Progenitor cell of endocrine pancreas (in vitro differentiated cells): ENCODE measurements at places on chromosomes 2 and 18. TPM values are rescaled to one million over a fixed set of nuclear protein-coding genes. Genes with fewer than 3 reads are reported as not detected.

DNA sequence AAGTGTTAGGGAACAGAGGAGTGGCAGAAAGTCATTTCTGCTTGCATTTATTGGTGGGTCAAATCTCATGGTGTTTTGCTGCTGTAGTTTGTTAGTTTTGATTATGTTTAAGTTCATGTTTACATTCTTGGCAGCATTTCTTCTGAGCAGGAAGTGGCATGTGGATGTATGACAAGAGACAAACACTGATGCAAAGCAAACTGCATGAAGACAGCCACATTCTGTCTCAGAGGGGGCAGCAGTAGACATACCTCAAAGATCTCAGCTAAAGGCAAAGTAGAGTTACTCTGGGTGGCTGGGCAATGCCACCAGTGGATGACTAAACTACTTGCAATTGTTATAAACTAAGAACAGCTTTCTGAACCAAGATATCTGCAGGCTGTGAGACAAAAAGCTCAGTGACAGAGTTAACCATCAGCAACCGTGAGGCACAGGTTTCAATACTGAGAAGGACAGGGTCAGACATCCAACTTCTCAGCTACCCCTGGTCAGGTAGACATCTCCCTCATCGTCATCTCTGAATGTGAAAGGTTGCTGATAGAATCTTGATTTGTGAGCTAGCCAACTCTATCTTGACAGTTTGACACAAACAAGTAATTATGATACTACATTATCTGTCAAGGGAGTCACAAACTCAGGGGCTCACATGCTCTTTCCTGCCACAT lies 16.4 kb downstream of the GALNT3 start:
- no peak overlapping the region for H3K4me3 ChIP-seq
- H3K27ac ChIP-seq, result no peak overlapping the region
- H3K27me3 ChIP-seq, result no peaks in the 10 kb centered on the region
- peaks cover 22% of the 10 kb centered on the region for H3K36me3 ChIP-seq
- DNase-seq, result no peak

GRCh38 chr2:13252615-13253014 lies 535.9 kb downstream of the TRIB2 start:
- DNase-seq, result no peak
- H3K27ac ChIP-seq, result no peak overlapping the region
- H3K4me3 ChIP-seq, result no peak overlapping the region
- no peaks in the 10 kb centered on the region for H3K36me3 ChIP-seq

GRCh38 chr18:70418546-70419311 lies 129.9 kb downstream of the SOCS6 start:
- H3K4me1 ChIP-seq, result peaks cover 26% of the 10 kb centered on the region
- H3K27ac ChIP-seq, result peak overlapping the region; percentile 83
- no peak for DNase-seq
- peaks cover 3% of the 10 kb centered on the region for H3K27me3 ChIP-seq
- H3K4me3 ChIP-seq, result no peak overlapping the region

- no peak overlapping the region for H3K27ac ChIP-seq
- no peaks in the 10 kb centered on the region for H3K36me3 ChIP-seq
- H3K4me3 ChIP-seq, result no peak overlapping the region
- H3K27me3 ChIP-seq, result peaks cover 30% of the 10 kb centered on the region
Observed at GRCh38 chr2:119741868-119742267, 17.9 kb upstream of the PTPN4 start.

DNA sequence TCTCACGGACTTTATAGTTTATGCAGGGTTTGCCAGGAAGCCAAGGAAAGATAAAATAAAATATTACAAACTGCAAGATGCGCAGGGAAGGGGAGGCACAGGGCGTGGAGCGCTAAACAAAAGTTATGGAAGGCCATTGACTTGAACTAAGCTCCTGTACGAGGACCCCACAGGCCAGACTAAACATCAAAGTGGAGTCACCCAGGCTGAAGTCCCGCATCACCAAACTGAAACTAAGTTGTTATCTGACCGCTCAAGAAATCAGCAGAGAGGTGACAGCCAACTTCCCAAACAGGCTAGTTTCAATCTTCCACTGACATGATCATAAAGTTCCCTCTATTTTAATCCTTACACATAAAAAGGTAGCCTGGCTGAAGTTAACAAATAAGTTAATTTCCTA lies 90.5 kb upstream of the YWHAQ start:
- H3K27ac ChIP-seq, result no peak overlapping the region
- peaks cover 3% of the 10 kb centered on the region for H3K27me3 ChIP-seq
- no peaks in the 10 kb centered on the region for H3K4me1 ChIP-seq
- H3K36me3 ChIP-seq, result no peaks in the 10 kb centered on the region
- no peak for DNase-seq
- H3K4me3 ChIP-seq, result no peak overlapping the region

GRCh38 chr2:241755166-241755565 lies 20.7 kb downstream of the D2HGDH start:
- H3K36me3 ChIP-seq, result peaks cover 8% of the 10 kb centered on the region
- no peak overlapping the region for H3K4me3 ChIP-seq
- no peaks in the 10 kb centered on the region for H3K4me1 ChIP-seq
- DNase-seq, result no peak

DNA sequence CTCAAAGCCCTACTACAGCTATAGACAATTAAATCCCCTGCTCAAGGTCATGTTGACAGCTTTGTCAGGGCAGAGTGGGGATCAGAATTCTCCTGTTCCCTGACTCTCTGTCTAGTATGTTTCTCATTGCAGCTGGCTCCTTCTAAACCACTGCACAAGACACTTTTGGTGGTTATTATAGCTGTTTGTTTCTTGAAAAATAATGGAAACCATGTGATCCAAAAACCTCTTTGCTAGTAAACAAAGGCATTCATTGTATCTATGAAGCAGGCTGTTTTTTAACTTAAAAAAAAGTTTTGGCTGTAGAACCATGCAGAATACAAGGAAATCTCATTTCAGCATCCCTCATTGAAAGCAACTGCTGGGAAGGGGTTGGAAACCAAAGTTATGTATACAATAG lies 352.5 kb upstream of the EPHA4 start:
- H3K4me1 ChIP-seq, result peaks cover 3% of the 10 kb centered on the region
- no peak overlapping the region for H3K27ac ChIP-seq
- H3K4me3 ChIP-seq, result no peak overlapping the region
- DNase-seq, result no peak
- H3K36me3 ChIP-seq, result no peaks in the 10 kb centered on the region
- no peaks in the 10 kb centered on the region for H3K27me3 ChIP-seq

DNA sequence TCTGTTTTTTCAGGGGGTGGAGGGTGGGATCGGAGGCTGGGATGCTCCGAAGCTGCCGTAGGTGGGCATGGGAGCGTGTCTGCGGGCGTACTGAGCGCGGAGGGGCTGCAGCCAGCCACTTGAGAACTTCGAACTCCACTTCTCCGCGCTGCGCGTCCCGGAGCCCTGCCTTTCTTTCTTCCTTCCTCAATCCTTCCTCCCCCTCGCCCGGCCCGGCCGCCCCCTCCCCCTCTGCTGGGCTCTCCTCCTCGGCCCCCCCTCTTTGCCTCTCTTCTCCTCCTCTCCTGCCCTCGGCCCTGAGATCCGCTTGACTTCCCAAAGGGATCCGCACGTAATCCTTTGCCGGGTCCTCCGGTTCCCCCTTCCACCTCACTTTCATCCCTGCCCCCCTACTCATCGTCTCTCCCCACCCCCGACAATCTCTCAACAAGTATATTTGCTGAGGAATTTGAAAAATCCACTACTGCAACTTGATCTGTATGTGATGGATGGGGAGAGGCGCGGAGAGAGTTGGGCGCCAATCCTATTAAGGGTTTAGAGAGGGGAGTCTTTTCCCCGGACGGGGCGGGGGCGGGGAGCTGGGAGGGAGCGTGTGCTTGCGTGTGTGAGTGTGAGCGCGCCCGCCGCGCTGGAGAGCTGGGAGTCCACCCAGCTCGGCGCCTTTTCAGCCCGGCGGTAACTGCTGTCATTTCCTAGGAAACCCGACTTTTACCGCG lies 1.1 kb downstream of the GLI2 start:
- H3K36me3 ChIP-seq, result no peaks in the 10 kb centered on the region
- H3K4me3 ChIP-seq, result peak overlapping the region; percentile 59
- DNase-seq, result peak; percentile 10

- peaks cover 4% of the 10 kb centered on the region for H3K4me1 ChIP-seq
- H3K4me3 ChIP-seq, result no peak overlapping the region
- no peak for DNase-seq
- no peak overlapping the region for H3K27ac ChIP-seq
- H3K36me3 ChIP-seq, result no peaks in the 10 kb centered on the region
Observed at GRCh38 chr2:234823877-234824376, 127.9 kb upstream of the SH3BP4 start.

DNA sequence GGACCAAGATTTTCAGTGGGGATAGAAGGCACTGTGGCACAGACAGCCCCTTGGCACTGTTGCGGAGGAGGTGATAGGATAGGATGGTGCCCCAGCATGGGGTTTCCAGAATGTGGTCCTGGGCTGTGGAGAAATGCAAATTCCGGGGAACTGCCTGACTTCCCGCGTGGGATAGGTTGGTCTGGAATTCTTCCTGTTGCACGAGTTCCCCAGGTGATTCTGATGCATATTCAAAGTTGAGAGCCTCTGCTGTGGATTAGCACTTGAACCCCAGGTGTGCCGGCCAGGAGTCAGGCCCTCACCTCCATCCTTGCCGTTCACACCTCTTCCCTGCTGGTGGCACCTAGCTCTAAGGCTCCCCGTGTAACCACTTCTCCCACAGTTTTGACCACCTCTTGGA lies 15.5 kb downstream of the NCK2 start:
- no peaks in the 10 kb centered on the region for H3K27me3 ChIP-seq
- peak overlapping the region; percentile 40 for H3K27ac ChIP-seq
- no peak overlapping the region for H3K4me3 ChIP-seq
- no peak for DNase-seq
- peaks cover 2% of the 10 kb centered on the region for H3K36me3 ChIP-seq

GRCh38 chr2:74416778-74417177 lies 4.6 kb downstream of the C2orf81 start:
- H3K36me3 ChIP-seq, result no peaks in the 10 kb centered on the region
- no peaks in the 10 kb centered on the region for H3K27me3 ChIP-seq
- H3K4me3 ChIP-seq, result no peak overlapping the region
- H3K4me1 ChIP-seq, result peaks cover 3% of the 10 kb centered on the region

DNA sequence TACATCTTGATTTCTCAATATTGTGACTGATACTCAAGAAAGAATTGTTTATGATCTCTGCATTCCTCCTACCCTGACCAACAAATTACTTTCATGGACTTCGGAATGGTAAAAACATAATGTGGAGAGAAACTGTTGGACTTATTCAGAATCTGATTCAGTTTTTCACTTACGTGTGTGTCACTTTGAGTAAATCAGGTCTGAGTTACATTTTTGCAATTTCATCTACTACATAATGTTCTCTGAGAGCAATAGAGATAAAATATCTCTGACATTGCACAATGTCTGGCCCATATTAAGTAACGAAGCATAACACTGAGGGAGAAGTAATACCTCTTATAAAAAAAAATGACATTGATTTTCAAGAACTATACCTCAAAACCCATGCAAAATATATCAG lies 1337.9 kb upstream of the CHAC2 start:
- no peaks in the 10 kb centered on the region for H3K27me3 ChIP-seq
- H3K4me3 ChIP-seq, result no peak overlapping the region
- H3K4me1 ChIP-seq, result peaks cover 6% of the 10 kb centered on the region
- H3K36me3 ChIP-seq, result no peaks in the 10 kb centered on the region
- H3K27ac ChIP-seq, result no peak overlapping the region
- no peak for DNase-seq

DNA sequence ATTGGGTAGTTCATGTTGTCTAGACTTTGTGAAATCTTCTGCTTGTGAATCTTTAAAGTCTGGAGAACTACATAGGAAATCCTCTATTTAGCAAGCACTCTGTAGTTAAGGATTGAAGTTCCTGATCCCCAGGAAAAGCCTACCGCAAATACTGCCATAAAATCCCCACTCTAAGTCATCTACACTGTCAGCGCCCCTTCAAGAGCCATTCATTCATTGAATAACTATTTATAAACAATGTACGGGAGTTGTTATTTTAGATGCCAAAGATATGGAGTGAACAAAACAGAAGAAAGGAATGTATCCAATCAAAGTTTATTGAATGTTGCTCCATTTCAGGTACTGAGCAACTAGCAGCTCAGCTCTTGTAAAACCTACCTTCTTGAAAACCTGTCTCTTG lies 36.5 kb upstream of the SLC39A10 start:
- H3K27me3 ChIP-seq, result no peaks in the 10 kb centered on the region
- H3K4me1 ChIP-seq, result peaks cover 6% of the 10 kb centered on the region
- H3K4me3 ChIP-seq, result no peak overlapping the region
- peaks cover 2% of the 10 kb centered on the region for H3K36me3 ChIP-seq
- DNase-seq, result no peak
- no peak overlapping the region for H3K27ac ChIP-seq

DNA sequence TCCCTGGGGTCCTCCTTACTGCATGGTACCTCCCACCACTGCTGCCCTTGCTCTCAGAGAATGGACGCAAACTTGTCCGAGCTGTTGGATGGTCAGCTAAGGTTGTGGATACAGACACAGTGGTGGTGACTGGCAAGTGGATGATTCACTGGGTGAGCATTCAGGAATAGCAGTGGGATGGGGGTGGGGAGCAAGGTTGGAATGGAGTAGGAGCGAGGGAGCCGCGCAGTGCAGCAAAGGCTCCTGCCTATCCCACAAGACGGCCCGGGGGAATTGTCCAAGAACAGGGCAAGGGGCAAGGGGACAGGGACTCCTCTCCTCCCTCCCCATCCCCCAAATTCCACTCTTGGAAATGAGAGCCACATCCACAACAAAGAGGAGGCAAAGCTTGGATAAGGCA lies 102.2 kb downstream of the PIEZO2 start:
- no peak overlapping the region for H3K4me3 ChIP-seq
- H3K36me3 ChIP-seq, result peaks cover 1% of the 10 kb centered on the region
- H3K27ac ChIP-seq, result no peak overlapping the region
- H3K4me1 ChIP-seq, result peaks cover 13% of the 10 kb centered on the region
- peaks cover 39% of the 10 kb centered on the region for H3K27me3 ChIP-seq

GRCh38 chr2:153028626-153029025 lies 310.2 kb downstream of the ARL6IP6 start:
- no peak overlapping the region for H3K4me3 ChIP-seq
- H3K36me3 ChIP-seq, result no peaks in the 10 kb centered on the region
- H3K27ac ChIP-seq, result no peak overlapping the region
- no peak for DNase-seq
- no peaks in the 10 kb centered on the region for H3K27me3 ChIP-seq

DNA sequence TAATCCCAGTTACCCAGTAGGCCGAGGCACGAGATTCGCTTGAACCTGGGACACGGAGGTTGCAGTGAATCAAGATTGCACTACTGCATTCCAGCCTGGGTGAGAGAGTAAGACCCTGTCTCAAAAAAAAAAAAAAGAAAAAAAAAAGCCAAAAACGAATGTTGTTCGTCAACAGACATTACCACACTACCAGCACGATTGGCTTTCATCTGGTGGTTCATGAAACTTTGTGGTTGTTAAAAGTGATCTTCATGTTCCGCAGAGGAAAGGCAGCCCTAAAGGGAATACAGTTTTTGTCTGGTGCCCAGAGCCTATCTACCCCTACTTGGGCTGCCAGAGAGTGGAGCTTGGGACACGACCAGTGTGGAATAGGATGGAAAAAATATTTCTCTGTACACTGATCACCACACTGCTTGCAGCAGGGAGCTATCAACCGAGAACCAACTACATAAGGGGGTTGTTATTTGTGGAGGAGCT lies 13.6 kb upstream of the CXCR4 start:
- peaks cover 28% of the 10 kb centered on the region for H3K4me1 ChIP-seq
- no peak overlapping the region for H3K4me3 ChIP-seq
- H3K36me3 ChIP-seq, result no peaks in the 10 kb centered on the region
- DNase-seq, result no peak
- peaks cover 10% of the 10 kb centered on the region for H3K27me3 ChIP-seq
- H3K27ac ChIP-seq, result no peak overlapping the region

GRCh38 chr2:207156451-207157161 lies 9.1 kb downstream of the KLF7 start:
- no peak overlapping the region for H3K27ac ChIP-seq
- no peak overlapping the region for H3K4me3 ChIP-seq
- H3K27me3 ChIP-seq, result no peaks in the 10 kb centered on the region

Gene ING5
- total RNA-seq, result 57.8 and 65.9 TPM in 2 replicates

Gene MTIF2
- total RNA-seq, result 22.7 and 24.5 TPM in 2 replicates

Gene CCT4
- total RNA-seq, result 166 and 167 TPM in 2 replicates

Gene SPDYA
- total RNA-seq, result 1.6 and 2.0 TPM in 2 replicates

Gene SH2D6
- total RNA-seq, result 0.29 and 0.71 TPM in 2 replicates

Gene ANKRD30BL
- total RNA-seq, result not detected in 2 replicates

Gene LBX2
- 7.3 and 9.3 TPM in 2 replicates for total RNA-seq

Gene ZNF892
- 18.0 and 18.4 TPM in 2 replicates for total RNA-seq
